ENCODE measurements at places on chromosomes 11 and 22.

GRCh38 chr22:39594411-39594810, 23.9 kb downstream of the CACNA1I start:
- DNase-seq: no peak

DNA sequence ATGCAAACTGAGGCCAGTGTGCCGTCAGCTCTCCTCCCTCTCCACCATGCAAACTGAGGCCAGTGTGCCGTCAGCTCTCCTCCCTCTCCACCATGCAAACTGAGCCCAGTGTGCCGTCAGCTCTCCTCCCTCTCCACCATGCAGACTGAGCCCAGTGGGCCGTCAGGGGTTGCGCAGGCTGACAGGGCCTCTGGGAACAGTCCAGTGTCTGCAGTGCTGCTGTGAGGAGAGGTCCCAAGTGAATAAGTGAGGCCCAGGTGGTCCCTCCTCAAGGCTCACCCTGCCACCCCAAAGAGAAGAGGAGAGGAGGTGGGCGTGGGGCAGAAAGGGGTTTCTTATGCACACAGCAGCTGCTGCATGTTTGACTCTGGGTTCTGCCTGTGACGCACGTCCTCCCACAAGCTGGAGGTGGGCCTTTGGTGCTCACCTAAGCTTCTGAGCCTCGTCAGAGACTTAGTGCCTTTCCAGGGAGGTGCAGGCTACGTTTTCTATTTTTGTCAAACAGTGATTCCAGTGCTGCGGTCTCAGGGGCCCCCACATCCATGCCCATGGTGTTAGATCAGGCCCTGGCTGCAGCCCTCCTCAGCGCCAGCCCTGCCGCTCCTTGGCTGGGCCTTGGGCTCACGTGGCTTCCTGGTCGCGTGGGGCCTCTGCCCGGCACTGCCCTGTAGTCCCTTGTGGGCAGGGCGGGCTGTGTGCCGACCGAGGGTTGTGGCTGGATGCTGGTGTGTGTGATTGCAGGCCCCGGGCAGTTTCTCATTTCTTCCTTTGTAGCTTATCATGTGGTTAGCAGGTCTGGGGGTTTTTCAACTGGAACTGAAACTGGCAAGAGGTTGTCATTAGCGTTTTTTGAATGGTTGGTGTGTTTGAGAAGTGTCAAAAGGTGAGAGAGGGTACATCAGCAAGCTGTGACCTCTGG, 7.1 kb downstream of the TPCN2 start:
- no peak for DNase-seq

DNA sequence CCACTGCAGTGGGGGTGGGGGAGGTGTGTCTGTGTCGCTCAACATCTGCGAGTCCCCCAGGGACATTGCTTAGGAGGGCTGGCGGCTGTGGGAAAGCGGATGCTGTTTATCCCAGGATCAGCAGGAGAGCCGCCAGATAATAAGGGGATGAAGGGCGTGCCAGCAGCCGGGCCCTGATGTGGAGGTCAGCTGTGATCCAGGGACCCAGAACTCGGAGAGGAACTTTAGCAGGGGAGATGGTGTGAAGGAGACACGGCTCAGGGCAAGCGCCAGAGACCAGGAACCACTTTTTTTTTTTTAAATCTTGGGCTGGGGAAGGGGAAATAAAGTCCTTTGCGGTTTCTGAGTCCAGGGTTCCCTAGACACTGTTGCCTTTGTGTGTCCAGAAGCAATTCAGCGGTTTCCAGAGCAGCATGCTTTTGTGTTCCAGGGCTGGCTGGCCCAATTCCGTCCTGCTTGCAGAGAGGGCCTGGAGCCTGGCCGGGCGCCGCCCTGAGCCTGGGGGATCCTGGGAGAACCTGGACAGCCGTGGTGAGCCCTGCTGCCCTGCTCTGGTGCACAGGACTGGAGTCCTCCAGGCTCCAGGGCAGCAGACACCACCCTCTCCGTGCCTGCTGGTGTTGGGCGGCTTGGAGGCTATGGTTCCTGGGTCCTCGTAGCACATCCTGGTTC, at the start of gene GRAMD4:
Gene GRAMD4, plus strand, starts transcription at position 557 of the 672 bp plus-strand sequence. CDS start 6,414 bp downstream, outside the sequence.
- DNase-seq: no peak

DNA sequence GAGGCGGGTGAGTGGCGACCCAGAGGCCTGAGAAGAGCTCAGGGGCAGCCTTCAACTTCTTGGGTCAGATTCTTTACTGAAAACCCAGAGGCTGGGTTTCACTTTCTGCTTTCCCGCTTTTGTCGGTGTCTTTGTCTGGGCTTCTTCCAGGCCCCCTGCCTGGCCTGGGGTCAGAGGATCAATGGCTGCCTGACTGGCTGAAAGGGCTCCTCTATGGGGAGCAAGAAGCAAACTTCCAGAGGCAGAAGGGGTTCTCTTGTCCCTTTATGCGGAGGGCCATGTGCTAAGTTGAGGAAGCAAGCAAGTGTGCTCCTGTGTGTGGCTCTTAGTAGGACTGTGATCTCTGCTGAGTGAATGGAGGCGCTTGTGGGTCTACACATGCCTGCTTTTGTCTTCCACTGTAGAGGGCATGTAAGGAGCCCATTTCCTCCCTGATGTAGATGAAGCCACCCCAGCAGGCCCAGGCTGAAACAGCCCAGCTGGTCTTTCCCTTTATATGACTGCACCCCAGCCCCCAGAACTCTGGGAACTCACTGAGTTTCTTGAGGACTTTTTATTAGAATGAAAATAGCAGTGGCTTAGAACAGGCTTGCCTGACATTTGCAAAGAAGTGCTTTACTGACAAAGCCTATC, 1.0 kb upstream of the PKNOX2 start:
- no peak for DNase-seq

DNA sequence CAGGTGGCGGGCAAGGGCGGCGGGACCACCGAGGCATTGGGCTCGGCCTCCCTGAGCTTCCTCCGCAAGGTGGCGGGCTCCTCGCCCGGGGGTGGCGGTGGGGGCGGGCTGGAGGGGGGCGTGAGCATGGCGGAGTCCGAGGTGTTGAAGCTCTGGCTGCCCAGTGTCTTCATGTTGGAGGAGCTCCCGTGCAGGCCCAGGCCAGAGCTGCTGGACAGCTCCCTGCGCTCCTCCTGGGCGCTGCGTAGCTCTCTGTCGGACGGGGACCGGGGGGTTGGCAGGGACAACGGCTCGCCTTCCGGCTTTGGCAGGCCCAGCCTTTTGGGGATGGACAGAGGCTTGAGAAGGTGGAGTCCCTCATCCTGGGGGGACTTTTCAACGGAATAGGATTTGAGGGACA, 43.9 kb upstream of the BID start:
- DNase-seq: no peak

DNA sequence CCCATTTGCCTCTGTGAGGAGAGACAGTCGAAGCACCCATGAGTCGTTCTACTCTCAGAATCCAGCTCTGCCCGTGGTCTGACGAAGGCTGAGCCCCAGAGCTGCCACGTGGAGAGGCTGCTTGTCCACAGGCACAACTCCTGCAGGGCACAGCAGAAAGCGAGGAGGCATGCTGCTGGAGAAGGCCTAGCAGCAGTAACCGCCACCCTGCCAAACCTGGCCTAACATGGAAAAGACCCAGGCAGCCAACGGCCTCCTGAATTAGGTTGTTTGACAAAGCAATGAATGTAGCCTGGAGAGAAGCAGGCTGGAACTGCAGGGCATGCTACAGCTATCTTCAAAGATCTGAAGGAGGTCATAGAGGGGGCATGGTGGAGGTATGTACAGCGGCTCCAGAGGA, 89.7 kb downstream of the SNX19 start:
- no peak for DNase-seq

Data from activated gamma-delta T cell treated with anti-CD3 and anti-CD28 coated beads, Interleukin-2, amount 50 U/mL, for 16 hours (primary cell).